Activated effector memory CD4-positive, alpha-beta T cell treated with Interleukin-2 at 50 U/mL for 16 hours (primary cell): ENCODE measurements at places on chromosomes 16 and 17.

GRCh38 chr17:31386542-31387075, 4.9 kb upstream of the RAB11FIP4 start:
- no peak for DNase-seq

DNA sequence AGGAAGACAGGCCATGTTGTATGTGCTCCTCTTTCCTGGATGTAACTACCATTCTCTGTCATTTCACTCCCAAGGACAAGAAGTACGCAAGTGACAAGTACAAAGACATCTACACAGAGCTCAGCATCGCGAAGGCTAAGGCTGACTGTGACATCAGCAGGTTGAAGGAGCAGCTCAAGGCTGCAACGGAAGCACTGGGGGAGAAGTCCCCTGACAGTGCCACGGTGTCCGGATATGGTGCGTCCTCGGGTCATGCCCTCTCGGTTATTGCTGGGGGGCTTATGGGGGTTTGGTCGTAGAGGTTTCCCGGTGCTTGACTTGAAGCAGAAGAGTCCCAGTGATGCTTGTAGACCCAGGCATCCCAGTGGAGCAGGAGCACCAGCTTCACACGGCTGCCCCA, 29.0 kb downstream of the PLD6 start:
- DNase-seq = no peak

DNA sequence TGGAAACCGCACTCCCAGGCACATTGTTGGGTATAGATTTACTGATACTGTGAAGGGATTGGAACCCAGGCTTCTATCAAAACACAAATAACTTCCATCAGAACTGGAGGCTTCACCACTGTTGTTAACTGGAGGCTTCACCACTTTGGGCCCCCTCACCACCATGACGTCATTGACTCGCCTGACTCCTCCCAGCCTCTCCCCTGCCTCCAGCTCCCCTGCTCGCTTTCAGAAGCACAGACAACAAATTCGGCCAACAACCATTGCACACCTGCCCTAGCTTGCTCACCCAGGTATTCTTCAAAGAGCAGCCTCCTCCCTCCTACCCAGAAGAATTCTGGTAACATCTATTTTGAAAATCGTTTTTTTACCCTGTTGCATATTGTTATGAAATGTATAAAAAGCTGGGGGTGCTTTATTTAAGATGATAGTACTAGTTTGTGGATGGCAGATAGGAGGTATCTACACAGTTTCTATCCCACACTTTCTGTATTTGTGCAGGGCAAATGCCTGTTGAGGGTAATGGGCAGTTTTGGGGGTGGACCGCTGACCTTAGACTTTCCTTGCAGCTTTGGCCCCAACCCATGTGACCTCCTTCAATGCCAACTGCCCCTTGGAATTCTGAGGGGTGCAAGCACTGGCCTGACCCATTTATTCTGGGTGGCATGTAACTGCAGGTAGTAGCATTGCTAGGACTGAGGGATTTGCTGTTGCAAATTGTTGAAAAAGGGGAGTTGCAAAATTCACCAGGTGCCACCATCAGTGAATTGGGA, 54.1 kb downstream of the HLF start:
- DNase-seq = no peak

DNA sequence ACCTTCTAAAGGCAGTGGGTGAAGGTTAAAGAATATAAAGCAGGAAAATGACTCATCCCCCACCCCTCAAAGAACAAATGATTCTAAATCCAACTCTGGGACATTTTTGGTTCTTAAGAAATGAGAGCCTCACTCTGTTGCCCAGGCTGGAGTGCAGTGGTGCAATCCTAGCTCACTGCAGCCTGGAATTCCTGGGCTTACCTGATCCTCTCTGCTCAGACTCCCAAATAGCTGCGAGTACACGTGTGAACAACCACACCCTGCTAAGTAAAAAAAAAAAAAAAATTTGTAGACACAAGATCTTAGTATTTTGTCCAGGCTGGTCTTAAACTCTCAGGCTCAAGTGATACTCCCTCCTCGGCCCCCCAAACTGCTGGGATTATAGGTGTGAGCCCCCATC, 298.8 kb upstream of the MAF start:
- DNase-seq = no peak
